Smooth muscle cell of trachea (primary cell): ENCODE measurements at places on chromosomes 16 and 17. TPM values are rescaled to one million over a fixed set of nuclear protein-coding genes. Genes with fewer than 3 reads are reported as not detected.

Gene PIK3R5
- not detected in 2 replicates for total RNA-seq

Gene KRT16
- 0.17 TPM in 1 of 2 replicates, not detected in the other for total RNA-seq

Gene MILR1
- 6.5 and 27.9 TPM in 2 replicates for total RNA-seq

Gene CA7
- not detected in 2 replicates for total RNA-seq
